ENCODE measurements at places on chromosomes 7 and 10.

DNA sequence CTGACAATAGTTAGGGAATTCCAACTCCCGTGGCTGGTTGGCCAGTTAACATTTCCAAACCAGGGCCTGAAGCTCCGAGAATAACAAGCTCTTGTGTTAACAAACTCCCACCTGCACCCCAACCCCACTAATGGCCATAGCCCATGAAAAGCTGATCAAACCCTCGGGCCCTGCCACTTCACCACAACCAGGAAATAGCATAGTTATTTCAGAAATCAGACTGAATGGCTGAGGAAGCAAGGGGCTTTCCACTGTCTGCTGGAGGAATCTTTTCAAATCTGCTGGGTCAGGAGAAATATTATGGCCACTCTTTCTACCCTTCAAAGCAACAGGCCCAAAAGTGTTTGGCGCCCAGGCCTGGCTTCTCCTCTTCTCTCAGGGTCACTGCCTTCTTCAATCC is 145.6 kb downstream of the GLCCI1 start:
- DNase-seq = peak; percentile 23

- no peak for DNase-seq
Observed at GRCh38 chr10:80277016-80277415, 12.4 kb downstream of the MAT1A start.

DNA sequence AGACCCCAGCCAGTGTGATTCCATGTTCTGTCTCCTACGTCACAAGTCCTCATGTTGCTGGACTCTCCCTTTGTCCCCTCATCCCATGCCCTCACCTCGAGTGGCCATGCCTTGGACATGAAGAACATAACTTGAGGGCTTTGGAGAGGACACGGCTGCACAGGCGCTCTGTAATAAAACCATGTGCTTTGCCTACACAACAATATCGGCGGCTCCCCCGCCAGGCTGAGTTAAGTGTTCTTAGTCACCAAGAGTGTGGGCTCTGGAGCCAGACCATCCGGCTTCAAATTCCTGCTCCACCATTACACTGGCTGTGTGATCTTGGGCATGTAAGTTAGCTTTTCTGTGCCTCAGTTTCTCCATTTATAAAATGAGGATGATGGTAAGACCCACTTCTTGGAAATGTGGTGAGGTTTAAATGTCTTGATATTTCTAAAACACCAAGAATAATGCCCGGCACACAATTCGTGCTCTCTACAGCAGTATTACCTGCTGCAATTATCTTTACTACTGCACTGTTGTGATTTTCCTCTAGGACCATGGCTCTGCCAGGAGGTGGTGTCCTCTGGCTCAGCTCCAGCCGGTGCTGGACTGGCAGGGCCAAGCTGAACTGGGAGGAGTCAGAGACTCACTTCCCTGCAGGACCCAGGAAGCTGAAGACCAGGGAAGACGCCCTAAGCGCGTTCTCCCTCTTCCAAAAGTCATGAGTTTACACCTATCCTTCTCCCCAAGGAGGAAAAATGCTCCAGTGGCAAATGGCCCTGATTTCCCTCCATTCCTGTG is 15.7 kb downstream of the SLIT1 start:
- no peak for DNase-seq

DNA sequence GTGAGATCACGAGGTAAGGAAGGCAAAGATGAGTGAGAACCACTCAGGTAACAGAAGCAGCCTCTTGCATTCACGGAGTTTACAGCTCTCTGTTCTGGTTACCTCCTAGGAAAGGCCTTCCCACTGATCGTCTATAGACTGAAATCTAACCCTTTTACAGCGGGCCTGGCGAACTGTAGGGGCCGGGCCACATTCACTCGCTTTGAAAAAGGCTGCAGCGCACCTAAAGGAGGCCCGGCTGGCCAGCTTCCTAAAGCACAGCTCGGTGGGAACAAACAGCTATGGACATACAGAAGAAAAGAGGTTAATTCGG is 565 bp downstream of the ATP5MK start:
- no peak for DNase-seq

DNA sequence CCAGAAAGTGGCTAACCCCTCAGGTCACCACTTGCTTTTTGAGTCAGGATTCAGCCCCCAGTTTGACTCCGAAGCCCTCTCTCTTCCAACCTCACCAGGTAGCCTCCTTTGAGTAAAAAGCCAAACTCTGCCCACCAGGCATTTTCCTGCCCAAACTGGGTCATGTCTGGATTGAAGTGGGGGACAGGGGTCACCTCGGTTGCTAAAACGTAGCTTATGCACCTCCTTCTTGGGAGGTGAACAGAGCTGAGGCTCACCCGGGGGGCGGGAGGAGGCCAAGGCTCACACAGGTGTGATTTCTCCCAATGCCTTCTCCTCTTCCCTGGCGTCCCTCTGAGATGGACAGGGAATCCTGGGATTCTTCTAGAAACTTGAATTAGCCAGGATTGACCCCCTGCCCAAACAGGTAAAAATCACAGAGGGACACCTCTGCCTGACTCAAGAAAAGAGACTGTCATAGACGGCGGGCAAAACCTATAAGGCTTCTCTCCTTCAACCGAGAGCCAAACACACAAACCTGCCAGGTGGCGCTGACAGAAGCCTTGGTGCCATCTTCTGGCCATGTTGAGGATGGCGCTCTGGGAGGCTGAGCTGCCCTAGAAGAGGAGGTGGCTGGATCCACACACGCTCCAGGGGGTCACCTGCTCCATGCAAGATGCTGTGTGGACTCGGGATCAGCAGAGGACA is 51.6 kb downstream of the PRLHR start:
- peak; percentile 34 for DNase-seq

- no peak for DNase-seq
Observed at GRCh38 chr10:75814014-75814413, 382.6 kb downstream of the LRMDA start.

- DNase-seq = no peak
Observed at GRCh38 chr10:109957092-109957797, 33.9 kb upstream of the XPNPEP1 start.

- DNase-seq = no peak
Observed at GRCh38 chr7:140619176-140619575, 21.4 kb downstream of the DENND2A start.

DNA sequence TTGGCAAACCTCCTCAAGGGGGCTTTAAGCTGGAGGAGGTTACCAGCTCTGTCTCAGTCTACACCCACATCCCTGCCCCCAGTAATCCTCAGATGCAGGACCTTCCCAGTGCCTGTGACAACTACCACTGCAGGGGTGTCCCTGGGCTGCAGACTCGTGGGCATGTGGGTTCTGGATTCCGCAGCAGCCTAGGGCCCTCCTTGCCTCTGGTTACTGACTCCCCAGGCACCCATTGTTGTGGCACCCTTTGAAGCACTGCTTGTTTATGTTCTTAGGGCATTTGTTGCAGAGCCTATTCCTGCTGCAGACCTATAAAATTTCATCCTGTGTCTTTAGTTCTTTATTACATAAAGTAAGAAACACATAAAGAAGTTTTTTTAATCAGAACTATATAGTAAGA is 51.1 kb upstream of the GJD4 start:
- DNase-seq = no peak

DNA sequence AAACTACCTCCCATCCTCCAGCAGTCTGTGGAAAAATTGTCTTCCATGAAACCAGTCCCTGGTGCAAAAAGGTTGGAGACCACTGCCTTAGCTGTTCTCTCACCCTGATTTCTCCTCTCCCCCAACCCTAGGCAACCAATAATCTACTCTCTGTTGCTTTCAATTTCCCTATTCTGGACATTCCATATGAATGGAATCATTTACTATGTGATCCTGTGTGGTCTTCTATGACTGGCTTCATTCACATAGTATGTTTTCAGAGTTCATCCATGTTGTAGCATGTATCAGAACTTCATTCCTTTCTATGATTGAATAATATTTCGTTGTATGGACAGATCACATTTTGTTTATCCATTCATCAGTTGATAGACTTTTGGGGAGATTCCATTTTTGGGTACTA is 38.3 kb upstream of the DLG5 start:
- DNase-seq = no peak

Data from CD4-positive, alpha-beta T cell treated with Interleukin-17A for 4 hours (primary cell).